ENCODE measurements at places on chromosomes 5 and 9. TPM values are rescaled to one million over a fixed set of nuclear protein-coding genes. Genes with fewer than 3 reads are reported as not detected.

DNA sequence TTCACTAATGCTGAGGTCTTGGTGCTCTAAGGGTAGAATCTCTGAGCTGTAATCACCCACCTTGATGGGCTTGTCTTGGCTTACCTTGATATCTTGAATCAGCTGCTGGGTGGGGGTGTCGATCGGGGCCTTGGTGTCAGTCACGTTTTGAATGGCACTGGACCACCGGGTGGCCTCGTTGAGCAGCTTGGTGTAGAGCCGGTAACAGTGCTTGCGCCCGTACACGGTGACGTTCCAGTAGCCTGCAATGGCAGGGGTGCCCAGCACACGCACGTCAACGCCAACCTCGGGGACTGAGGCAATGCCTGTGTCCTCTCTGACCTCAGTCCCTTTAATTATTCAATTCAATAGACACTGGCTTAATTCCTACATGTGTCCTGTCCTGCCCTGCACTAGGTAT is 63.1 kb upstream of the RETREG1 start:
- no peak for DNase-seq

DNA sequence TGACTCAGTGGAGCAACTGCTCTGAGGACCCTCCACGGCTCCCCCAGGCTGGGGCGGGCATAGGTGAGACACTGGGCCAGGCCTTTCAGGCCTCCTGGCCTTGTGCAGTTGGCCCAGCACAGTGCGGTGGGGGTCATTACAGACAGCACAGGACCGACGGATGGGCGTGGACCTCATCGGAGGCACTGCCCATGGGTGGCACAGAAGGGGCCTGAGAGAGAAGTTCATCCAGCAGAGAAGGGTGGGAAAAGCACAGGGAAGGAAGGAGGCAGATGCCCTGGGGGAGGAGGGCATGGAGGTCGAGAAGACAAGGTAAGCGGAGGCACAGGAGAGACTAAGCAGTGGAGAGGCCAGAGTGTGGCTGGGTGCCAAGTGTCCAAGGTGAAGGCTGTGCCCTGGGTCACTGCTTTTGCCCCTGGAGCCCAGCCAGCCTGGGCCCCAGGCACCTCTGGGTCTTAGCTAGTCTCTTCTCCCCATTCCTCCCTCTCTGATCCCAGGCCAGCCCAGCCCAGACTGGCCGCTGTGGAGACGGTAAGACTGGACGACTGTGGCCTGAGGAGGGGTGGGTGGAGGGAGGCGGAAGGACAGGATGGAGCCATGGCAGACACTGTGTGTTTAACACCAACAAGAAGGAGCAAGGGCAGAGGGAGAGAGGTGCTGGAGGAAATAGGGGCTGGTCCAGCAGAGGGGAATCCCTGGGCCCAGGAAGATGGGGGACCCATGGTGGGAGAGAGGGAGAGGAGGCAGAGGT is 5.7 kb downstream of the IL3 start:
- DNase-seq, result no peak

GRCh38 chr5:94702729-94703128 is 84.3 kb downstream of the SLF1 start:
- no peak for DNase-seq

DNA sequence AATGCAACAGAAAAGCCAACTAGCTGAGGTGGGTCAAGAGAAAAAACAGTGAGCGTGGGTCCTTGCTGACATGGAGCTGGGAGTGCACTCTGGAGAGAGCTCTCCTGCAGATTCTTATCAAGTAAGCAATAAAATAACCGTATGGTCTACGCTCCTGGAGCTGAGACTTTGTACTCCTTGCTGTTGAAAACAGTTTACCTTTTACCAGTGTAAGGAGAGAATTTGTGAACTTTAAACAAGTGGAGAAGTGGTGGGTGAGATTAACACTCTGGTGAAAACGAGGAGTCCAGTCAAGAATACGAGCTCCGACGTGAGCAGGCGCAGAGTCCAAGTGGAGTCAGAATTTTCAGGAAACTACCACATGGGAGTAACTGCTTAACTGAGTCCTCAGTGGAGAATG is 156.1 kb upstream of the ERCC6L2 start:
- no peak for DNase-seq

DNA sequence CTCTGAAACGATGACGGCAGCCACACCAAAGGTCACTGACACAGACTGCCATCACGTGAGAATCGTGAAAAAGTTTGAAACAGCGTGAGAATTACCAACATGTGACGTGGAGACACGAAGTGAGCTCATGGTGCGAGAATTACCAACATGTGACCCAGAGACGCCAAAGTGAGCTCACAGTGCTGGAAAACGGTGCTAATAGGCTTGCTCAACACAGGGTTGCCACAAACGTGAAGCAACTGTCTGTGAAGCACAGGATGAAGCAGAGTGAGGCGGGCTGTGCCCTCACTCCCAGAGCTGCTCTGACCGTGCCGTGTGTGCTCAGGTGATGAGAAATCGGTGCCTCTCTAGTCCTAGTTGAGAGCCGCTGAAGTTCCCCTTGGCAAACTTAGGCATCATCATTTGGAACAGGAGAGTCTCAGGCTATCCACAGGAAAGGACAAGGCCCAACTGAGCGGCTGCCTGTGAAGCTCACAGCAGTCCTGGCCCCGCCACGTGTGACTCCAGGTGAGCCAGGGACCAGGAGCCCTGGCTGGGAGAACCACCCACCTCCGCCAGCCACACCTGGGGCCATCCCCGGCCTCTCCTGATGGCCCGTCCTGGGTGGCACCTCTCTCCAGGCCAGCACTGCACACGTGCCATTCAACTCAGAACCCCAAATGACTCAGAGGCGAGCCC is 29.8 kb upstream of the SLC6A3 start:
- DNase-seq, result no peak

GRCh38 chr9:11872471-11872870 is 820.7 kb upstream of the TYRP1 start:
- no peak for DNase-seq

Gene PCDHA12
- not detected for total RNA-seq

GRCh38 chr9:99807276-99807852 is 14.3 kb upstream of the NR4A3 start:
- DNase-seq, result peak; percentile 66

GRCh38 chr5:154801083-154801482 is 45.9 kb downstream of the LARP1 start:
- no peak for DNase-seq

GRCh38 chr9:5909976-5910375 is 19.3 kb downstream of the MLANA start:
- no peak for DNase-seq

- no peak for DNase-seq
Measured at GRCh38 chr9:129933185-129934040, 98.2 kb downstream of the USP20 start.

Gene CDX1
- total RNA-seq, result not detected

DNA sequence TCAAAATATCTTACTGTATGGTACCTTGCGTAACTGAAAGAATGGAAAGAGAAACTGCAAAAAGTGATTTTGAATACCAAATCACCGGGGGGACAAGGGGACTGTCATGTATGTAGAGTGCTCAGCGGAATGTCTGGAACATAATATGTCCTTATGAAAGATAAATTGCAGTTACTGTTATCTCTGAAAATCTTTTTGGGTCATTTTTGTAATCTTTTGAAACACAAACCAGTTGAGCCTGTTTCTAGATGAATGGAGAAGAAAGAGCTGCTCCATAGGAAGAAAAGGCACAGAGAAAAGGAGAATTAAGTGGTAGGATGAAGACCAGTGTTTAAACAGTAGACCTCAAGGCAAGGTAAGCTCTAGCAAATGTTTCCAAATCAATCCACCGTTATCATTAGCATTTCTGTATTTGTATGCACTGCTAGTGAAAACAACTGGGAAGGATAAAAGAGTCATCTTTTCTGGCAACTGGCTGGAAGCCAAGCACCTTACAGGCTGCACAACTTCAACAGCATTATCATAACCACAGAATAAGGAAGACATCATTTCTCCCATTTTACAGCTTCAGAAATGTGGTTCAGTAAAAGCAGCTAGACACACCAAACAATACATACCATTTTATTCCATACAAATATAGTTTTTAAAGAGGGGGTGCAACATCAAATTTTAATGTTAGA is 158.5 kb downstream of the TRPM3 start:
- no peak for DNase-seq

GRCh38 chr5:133321833-133322420 is 270.1 kb downstream of the HSPA4 start:
- no peak for DNase-seq

- no peak for DNase-seq
Measured at GRCh38 chr9:93577975-93578682, 1.7 kb downstream of the PHF2 start.

Gene TICAM2
- total RNA-seq, result 1.2 TPM

Gene IL13
- not detected for total RNA-seq

Gene DNAJA1
- 90.4 TPM for total RNA-seq

GRCh38 chr9:38229104-38229500 is 160.1 kb upstream of the SHB start:
- no peak for DNase-seq

Gene SLIT3
- 18.8 TPM for total RNA-seq

DNA sequence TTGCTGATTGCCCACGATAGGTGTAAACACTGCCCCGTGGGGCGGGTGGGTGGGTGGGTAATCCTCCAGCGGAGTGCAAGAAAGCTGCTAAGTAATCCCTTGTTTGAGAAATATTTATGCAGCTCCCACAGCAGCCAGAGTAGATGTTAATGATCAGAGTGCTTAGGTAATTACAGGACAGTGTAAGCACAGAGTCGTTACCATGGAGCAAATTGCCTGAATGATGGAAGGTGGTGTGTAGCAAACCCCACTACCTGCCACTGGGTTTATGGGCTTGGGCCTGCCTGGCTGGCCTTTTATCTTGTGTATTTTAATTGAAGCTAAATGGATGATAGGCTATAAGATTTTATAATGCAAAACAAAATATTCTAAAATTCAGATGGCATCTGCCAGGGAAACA is 110.0 kb downstream of the COL5A1 start:
- no peak for DNase-seq

- DNase-seq, result no peak
Measured at GRCh38 chr9:8101607-8102006, 302.0 kb upstream of the DMAC1 start.

DNA sequence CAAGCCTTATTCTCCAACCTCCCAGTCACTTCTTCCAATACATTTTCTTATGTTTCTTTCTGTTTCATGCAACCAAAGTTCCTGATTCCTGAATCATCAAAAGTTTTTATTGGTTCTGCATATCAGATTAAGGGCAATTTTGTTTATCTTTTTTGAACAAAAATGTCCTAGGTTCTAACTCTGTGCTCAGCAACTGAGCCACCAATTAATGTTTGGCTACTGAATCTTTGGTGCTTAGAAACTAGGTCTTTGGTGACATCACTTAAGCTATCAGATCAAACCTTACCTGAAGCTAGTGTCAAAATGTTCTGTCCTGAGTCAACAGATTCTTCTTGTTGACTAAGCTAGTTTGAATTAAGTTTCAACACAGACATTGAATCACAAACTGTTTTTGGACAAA is 56.1 kb downstream of the FGF18 start:
- no peak for DNase-seq

GRCh38 chr9:107948086-107948485 is 458.5 kb upstream of the KLF4 start:
- no peak for DNase-seq

- no peak for DNase-seq
Measured at GRCh38 chr5:97388794-97389193, 205.7 kb upstream of the RIOK2 start.

GRCh38 chr9:129262261-129262660 is 84.2 kb upstream of the IER5L start:
- DNase-seq, result no peak

Gene MAP1B
- 114 TPM for total RNA-seq

Gene FBP1
- total RNA-seq, result 1.5 TPM

DNA sequence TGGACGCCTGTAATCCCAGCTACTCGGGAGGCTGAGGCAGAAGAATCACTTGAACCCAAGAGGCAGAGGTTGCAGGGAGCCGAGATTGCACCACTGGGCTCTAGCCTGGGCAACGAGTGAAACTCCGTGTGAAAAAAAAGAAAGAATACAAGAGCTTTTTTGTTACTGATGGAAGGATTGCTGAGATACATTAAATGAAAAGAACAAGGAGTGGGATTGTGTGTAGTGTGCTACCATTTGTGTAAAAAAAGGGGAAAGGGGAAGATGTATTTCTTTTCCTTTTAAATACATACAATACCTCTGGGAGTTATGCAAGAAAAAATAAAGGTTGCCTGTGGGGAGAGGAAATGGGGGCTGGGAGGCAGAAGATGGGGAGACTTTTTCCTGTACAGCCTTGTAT is 14.7 kb upstream of the GARNL3 start:
- no peak for DNase-seq

Gene MLANA
- not detected for total RNA-seq

DNA sequence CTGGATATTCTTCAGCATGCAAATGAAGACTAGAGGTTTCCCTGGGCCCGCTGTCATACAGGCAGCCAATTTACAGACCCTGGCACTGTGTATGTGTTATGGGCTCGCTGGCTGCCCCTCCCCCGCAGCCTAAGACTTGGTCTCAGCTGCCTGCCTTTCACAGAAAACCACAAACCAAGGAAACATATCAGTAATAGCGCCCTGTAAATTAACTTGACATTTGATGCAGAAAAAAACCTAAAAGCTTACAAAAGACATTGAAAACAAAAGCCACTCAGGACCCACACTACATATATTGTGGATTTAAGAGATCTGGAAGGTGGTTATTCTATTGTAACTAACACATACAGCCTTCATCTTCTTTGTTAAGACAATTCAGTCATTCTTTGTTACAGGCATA is 287.0 kb upstream of the TMEM161B start:
- no peak for DNase-seq

GRCh38 chr9:136515276-136515675 is 30.6 kb downstream of the NOTCH1 start:
- no peak for DNase-seq

Gene PCDHGA4
- total RNA-seq, result 13.4 TPM

- DNase-seq, result no peak
Measured at GRCh38 chr5:62585751-62586150, 7.1 kb downstream of the LRRC70 start.

Gene CCL21
- total RNA-seq, result 19.5 TPM

- DNase-seq, result no peak
Measured at GRCh38 chr5:7533941-7534340, 138.0 kb downstream of the ADCY2 start.

Gene GTF2H2C
- 17.5 TPM for total RNA-seq

Gene SPATA31A3
- total RNA-seq, result not detected

DNA sequence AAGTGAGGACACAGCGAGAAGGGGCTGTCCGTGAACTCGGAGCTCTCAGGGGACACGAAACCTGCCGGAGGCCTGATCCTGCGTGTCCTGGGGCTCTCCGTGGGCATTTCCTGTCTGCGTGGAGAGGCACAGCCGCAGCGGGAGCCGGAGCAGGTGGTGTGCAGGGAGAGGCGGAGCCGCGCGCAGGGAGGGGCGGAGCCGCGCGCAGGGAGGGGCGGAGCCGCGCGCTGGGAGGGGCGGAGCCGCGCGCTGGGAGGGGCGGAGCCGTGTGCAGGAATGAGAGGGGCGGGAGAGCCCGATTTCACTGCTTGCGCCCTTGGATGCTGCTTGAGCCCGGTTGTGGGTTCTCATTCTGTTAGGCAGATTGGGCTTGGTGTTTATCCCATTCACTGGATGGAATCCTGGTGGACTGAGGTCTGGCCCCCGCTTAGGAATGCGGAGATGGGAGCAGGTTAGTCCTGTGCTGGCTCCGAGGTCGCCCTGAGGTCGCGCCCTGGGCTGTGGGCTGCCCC is 26.7 kb downstream of the NDUFS6 start:
- no peak for DNase-seq

GRCh38 chr9:15524845-15525455 is 14.2 kb upstream of the PSIP1 start:
- no peak for DNase-seq

Data from heart right ventricle (tissue), 16 donors.